ENCODE measurements at places on chromosomes 1 and 21. TPM values are rescaled to one million over a fixed set of nuclear protein-coding genes. Genes with fewer than 3 reads are reported as not detected.

- no peak for DNase-seq
Measured at GRCh38 chr1:116474921-116475849, 95.6 kb downstream of the CD58 start.

DNA sequence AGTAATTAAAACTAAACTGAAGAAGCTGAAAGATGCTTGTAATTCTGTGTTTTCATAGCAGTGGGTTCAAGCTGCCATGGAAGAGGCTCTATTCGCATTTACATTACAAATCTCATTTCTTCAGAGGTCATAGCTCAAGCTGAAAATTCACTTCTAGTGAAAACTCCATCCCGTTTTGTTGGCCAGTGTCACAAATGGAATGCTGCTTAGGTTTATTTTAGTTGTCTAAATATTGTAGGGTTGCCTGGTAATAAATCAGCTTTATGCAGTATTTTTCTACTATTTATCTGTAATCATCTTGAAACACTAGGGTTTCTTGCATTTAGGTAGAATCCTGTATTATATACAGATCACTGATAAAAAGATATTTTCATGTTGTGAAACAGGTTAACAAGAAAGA lies 240.6 kb downstream of the PTBP2 start:
- no peak for DNase-seq

GRCh38 chr1:167456524-167456923 lies 61.8 kb downstream of the CD247 start:
- no peak for DNase-seq

GRCh38 chr1:229221106-229222019 lies 49.5 kb upstream of the RAB4A start:
- DNase-seq: no peak

- no peak for DNase-seq
Measured at GRCh38 chr1:66475940-66476339, 58.0 kb upstream of the SGIP1 start.

DNA sequence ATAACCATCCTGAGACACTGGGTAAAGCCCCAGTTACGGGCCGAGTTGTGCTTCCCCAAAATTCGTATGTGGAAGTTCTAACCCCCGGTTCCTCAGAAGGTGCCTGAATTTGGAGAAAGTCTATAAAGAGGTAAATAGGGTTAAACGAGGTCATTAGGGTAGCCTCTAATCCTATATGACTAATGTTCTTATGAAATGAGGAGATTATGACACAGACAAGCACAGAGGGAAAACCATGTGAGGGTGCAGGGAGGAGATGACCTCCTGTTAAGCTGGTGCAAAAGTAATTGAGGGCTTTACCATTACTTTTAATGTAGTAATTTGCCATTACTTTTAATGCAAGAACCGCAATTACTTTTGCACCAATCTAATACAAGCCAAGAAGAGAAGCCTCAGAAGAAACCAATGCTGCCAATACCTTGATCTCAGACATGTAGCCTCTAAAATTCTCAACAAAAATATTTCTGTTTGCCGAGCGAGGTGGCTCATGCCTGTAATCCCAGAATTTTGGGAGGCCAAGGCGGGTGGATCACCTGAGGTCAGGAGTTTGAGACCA lies 260.8 kb downstream of the GPATCH2 start:
- no peak for DNase-seq

DNA sequence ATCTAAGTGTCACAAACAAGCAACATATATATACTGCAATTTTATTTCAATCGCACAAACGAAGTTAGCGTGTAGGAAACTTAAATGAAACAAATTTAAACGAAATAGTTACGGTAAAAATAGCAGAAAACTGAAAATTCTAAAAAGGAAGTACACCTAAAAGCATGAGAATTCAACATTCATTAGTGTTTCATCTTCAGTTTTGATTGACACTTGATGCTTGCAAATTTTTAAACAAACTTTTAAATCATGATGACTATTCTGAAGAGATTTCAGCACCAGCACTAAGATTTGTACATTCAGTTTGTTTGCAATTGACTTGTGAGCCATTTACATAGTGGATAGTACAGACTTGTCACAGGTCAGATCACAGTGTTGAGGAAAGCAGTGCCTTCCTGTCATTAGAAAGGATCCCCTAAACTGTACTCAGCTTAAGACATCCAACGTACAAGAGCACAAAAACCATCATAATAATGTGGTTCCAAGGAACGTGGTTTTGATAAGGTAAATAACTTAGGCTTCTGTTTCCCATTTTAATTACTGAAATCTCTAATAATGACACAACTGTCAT lies 67.0 kb upstream of the LBR start:
- no peak for DNase-seq

TNFSF18 gene
- 0.23 TPM for polyA plus RNA-seq

FAM167B gene
- polyA plus RNA-seq: 8.7 TPM

PCP4L1 gene
- polyA plus RNA-seq: 0.86 TPM
